ENCODE measurements at places on chromosomes 6 and 20. TPM values are rescaled to one million over a fixed set of nuclear protein-coding genes. Genes with fewer than 3 reads are reported as not detected.
A peak's percentile ranks its signal among the peaks of the same experiment; 100 is the strongest.

DNA sequence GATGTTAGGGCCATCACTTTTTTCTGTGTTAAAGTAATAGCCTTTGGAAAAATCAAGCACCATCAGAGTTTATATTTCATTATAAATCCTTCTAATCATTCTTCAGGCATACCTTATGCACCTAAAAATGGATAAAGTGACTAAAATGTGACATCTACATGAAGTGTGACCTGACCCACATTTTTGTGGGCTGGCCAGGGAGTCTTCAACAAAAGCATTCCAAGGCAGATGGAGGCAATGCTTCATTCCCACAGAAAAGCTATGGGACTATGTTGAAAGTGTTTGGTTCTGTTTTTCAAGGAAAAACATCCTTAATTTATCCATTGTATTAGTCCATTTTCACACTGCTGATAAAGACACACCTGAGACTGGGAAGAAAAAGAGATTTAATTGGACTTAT is 58.8 kb upstream of the LTV1 start:
- DNase-seq = no peak

DNA sequence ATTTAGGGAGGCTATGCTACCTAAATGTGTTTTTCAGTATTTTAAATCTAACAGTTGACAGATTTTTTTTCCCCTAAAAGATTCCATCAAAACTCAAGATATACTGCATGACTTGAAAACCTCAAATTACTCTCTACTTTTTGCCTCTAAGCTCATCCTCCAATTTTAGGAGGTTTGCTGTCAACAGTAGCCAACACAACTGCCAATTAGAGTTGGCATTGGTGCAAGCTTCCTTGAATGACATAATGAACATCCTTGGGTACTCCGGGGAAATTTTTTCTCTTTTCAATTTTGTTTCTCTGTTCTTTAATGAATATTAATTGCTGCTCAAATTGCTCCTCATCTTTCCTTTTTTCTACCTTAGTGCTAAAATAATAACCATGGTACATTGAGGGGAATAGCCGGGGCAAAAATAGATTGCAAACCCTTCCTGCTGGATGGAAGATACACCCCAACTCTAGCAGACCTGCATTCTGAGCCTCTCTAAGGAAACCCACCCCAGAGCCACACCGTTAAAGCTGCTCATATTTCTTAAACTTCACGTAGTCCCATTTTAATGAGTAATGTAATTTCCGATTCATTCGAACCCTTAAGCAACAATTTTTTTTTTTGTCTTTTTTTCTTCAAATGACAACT is 34.3 kb downstream of the SLC22A23 start:
- DNase-seq = no peak

GRCh38 chr20:52251136-52251700 is 59.6 kb upstream of the ZFP64 start:
- DNase-seq = no peak

DNA sequence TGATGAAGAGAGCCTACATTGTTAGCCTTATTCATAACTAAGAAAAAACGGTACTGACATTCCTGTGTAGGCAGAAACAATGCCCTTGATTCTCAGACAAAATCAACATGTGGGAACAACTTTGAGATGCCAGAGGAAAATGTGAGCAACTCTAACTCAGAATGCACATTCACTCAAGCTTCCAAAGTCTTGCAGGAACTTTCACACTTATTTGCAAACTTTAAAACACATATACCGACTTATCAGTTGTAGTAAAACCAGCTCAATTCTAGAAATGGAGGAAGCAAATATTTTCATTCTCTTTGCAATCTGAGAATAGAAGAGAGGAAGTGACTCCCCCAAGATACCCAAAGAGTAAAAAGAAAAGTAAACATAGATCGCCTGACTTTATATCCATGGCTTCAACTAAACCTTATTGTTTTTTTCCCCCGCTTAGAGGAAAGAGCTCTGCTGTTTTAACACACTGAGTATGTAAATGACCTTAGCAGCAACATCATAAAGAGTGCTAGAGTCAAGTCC is 117.6 kb downstream of the EPB41L2 start:
- peak; percentile 50 for DNase-seq

The SOX18 gene
- total RNA-seq = 0.05 TPM
